ENCODE measurements at places on chromosomes 5 and 9.

- DNase-seq = no peak
These were observed 43.0 kb downstream of the IL31RA start for GRCh38 chr5:55894135-55894534.

GRCh38 chr9:126548312-126548711 lies 65.4 kb upstream of the LMX1B start:
- DNase-seq = no peak

GRCh38 chr5:106171708-106172107 lies 1499.0 kb downstream of the EFNA5 start:
- DNase-seq = no peak

GRCh38 chr5:24899180-24899579 lies 254.4 kb upstream of the CDH10 start:
- DNase-seq = peak; percentile 7

- no peak for DNase-seq
These were observed 39.3 kb downstream of the SECISBP2 start for GRCh38 chr9:89357331-89358197.

- DNase-seq = no peak
These were observed 108.4 kb upstream of the FGF10 start for GRCh38 chr5:44497606-44498005.

DNA sequence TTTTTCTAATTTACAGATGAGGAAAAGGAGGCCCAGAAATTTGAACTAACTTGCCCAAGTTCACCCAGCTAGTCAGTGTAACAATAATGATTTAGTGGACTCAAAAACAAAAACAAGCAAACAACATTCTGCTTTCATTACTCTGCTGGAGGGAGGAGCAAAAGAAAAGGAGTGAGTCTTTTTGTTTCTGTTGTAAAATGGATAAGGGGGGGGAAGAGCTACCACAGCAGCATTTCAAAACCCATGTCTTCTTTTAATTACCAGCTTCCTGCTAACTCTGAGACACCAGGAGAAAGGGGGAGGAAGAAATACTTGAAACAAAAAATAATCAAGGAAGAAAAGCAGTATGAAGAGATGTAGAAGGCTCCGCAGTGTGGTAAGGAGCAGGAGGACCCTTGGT lies 39.2 kb upstream of the EQTN start:
- no peak for DNase-seq

DNA sequence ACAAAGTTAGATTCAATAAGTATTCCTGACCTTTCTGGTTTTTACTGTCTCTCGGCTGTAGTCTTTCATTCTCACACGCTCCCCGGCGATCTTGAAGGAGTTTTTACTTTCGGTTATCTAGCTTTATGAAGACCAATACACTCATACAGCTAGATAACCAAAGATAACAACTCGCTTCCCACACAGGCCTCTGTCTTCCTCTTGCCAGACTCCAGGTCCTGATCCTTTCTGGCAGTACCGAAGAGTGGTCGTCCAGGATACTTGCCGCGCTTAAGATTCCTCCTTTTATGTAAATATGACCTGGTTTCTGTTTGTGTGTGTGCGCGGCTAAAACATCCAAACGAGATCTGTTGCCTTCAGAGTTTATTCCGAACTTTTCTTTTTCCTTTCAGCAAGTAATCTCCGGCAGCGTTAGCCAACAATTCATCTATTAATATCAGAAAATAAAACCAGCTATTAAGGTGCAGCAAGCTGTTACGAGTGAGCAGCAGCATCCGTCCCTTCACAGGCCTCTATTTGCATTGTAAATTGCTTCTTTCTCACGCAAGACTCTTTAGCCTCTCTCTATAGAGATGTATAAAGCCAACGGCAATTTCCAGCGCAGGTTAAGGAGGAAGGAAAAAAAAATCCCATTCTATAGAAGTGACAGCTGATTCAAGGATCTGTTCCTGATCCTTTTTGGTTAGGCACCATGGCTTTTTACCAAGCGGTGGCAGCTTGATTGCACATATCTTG lies 216.1 kb downstream of the MEF2C start:
- DNase-seq = no peak

DNA sequence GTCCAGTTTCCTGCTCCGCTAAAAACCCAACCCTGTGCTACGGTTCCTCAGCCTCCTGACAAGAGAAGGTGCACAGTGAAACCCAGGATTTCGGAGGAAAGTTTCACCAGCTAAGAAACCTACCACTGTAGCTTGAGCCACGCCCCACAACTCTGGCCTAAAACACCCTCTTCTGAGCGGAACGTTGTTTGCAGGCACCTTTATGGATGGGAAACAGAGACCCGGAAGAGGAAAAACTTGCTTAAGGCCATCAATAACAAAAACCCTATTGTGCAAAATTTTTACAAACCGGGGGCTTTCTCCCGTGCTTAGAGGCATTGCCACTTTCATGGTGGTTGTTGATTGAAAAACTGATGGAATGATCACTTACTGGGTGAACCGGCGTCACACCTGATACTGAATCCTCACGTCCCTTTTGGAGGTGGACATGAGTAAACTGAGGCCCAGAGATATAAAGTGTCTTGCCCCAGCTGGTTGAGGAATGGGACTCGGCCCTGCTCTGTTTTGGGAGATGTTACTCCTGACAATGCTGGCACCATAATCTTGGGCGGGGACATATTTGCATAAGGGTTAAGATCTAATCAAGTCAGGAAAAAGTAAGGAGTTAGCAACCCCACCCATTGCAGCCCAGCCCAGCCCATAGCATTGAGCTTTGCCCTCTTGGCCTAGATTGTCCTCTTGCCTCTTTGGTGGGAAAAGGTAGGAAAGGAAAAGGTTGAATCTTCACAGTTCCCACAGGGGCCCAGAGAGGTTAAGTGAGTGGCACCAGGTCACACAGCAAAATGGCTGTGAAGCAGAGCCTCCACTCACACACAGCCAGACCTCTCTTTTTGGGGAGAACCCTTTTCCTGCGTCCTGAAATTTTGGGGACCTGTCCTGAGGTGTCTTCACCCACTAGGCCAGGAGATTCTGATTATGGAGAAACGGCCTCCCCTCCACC lies 23.2 kb upstream of the PTGS1 start:
- peak; percentile 42 for DNase-seq

DNA sequence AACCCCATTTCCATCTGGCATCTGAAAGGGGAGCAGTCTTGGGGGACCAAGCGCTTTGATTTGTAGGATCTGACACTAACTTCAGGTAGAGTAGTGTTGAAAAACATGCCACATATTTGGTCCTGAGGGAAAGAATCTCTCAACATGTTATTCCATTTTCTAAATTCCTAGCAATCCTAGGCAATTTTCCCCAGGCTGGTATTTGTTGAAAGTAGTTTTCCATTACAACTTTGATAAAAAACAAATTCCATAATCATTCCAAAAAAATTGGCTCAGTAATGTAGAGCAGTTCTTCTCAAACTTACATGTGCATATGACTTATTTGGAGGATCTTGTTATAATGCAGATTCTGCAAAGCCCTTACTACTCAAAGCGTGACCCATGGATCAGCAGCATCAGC lies 477.9 kb downstream of the ACTL7B start:
- DNase-seq = peak; percentile 24

GRCh38 chr9:9615086-9615485 lies 997.7 kb downstream of the PTPRD start:
- no peak for DNase-seq

- peak; percentile 55 for DNase-seq
These were observed 26.6 kb downstream of the PALM2AKAP2 start for GRCh38 chr9:109806506-109807115.

GRCh38 chr5:131783874-131784273 lies 12.9 kb downstream of the FNIP1 start:
- no peak for DNase-seq

GRCh38 chr5:16508730-16509531 lies 43.3 kb upstream of the ZNF622 start:
- no peak for DNase-seq

DNA sequence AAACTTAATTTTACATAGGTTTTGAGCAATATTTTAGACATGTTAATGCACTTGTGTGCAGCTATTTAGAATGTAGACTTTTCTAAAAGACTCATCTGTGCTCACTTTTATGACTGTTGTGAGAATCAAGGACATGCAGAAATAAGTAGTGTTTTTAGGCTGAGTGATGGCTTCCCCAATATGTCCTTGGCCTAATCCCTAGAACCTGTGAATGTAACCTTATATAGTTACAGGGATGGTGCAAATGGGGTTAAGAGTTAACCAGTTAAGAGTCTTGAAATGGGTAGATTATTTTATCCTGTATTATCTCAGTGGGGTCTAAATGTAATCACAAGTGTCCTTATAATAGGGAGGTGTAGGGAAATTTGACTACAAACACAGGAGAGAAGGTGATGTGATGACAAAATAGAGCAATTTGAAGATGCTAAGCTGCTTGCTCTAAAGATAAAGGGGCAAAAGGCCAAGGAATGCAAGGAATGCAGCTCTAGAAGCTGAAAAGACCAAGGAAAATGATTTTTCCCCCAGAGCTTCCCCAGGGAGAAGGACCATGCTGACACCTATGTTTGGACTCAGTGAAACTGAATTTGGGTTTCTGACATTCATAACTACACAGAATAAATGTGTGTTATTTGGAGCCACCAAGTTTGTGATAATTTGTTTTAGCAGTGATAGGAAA lies 298.0 kb upstream of the PAPPA start:
- no peak for DNase-seq

DNA sequence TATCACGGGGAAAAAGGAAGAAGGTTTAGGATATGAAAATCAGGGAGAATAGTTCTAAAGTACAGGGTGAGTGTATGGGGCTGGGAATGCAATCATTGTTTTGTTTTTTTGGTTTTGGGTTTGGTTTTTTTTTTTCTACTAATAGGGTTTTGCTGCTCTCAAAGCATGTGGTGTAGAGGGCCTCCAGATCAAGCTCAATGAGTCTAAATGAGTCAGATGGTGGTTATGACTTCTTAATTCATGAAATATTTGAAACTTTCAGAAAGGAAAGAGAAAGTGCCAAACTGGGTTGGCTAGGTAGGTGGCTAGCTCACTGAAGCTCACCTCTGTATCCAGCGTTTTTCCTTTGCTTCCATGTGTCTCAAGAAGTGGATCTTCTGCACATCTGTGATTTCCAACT lies 10.7 kb downstream of the OR1L8 start:
- DNase-seq = peak; percentile 60

GRCh38 chr9:36780186-36780585 lies 207.5 kb downstream of the MELK start:
- no peak for DNase-seq

DNA sequence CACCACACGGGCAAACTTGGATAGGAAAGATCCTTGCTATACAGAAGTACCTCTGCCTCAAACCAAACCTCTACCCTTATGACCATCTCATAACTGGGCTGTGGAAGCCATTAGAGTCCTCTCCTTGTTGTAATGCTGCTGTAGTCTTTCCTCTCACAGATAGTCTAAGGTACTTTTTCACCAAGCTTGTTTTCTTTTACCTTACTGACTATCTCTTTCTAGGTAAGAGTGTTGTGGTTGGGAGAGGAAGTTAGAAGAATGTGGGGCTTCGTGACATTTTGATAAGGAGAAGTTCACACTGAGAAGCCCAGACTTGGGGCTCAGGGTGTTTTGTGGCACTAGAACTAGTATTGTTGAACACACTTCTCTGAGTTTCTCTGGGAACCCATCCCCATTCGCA lies 8.9 kb downstream of the CFAP95 start:
- DNase-seq = no peak

DNA sequence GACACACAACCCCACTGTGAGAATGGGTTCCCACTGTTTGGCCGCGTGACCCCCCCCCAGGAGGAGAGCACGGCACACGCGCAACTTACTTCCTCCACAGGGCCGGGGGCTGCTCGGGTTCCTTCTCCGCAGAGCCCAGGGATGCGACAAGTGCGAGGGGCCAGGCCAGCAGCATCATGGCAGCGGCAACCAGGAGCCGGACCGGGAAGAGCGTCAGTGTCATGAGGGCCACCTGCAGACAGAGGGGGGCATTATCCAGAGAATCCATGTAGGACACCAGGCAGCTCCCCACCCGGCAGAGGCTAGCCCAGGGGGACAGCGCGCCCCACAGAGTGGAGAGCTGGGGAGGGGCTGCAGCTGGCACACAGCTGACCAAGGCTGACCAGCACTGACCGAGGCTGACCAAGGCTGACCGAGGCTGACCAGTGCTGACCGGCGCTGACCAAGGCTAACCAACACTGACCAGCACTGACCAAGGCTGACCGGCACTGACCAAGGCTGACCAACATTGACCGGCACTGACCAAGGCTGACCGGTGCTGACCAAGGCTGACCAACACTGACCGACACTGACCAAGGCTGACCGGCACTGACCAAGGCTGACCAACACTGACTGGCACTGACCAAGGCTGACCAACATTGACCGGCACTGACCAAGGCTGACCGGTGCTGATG lies 22.3 kb downstream of the LPCAT1 start:
- DNase-seq = no peak

DNA sequence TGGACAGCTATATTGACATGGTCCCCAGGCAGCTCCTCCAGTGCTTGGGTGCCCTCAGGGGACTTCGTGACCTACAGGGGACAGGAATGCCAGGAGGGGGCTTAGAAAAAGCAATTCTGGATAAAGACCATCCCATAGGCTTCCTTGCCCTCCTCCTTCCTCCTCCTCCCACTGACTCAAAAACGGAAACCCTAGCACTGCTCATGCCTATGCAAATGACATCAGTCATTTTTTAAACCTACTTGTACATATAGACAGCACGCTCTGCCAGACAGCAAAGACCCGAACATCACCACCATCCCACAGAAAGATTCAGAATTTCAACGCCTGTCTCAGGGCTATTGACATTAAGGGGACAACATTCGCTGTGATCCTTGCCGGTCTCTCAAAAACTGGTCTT lies 11.0 kb downstream of the IGFBPL1 start:
- DNase-seq = no peak

DNA sequence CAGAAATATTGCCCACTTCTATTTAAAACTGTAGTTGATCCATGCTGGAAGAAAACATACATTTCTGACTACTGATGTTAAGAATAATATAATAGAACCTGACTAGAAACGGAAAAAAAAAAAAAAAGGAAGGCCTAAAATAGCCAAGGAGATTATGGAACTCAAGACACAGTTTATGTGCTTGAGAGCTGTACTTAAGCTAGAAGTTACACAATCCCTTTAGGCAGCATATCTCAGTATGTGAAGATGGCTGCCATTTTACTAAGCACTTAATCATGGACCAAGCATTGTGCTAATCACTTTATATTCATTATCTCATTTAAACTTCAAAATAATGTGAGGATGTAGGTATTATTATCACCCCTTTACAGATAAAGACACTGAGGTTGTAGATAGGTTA lies 73.0 kb upstream of the NR4A3 start:
- no peak for DNase-seq

DNA sequence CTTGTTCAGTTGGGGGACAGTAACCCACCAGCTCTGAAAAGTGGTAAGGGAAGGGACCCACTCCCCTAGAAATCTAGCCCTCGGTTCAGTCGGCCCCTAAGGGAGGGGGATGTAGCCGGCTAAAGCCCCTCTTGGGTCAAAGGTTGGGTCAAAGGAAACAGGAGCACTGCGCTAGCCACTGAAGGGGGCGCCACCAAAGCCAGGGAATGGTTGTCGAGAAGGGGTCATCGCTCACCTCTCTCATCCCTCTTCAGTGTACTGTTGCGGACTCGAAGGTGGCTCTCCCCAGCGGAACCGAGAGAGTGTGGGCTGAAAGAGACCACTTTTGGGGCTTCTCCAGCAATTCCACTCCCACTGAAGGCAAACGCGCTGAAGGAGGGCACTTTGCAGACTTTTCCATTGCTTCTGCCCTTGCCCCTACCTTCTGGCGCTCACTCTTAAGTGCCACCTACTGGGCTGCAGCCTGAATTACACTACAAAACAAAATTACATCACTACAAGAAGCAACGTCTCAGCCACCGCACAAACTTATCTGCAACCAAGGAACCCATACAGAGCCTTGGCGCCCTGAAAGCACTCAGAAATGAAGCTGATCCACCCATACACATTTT lies 396.9 kb downstream of the PDE4D start:
- DNase-seq = peak; percentile 29
